ENCODE measurements at places on chromosomes 11 and 22.

DNA sequence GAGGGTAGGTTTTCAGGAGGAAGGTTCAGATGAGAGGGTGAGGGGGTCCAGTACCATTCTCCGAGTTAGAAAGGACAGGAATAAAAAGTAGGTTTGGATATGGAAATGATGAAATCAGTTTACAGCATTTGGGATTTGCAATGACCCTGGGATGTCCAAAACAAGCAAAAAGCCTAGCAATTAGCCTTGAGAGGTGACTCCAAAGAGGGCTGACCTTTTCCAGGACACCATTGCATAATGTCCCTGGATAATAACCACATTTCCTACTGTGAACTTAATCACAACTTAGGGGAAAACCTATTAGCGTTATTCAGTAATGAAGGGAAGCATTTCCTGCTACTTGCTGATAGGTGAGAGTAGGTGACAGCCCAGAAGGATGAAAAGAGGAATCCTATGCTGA lies 101.4 kb upstream of the ARHGAP42 start:
- no peak for DNase-seq

GRCh38 chr22:20946080-20946986 lies 20.7 kb upstream of the AIFM3 start:
- no peak for DNase-seq

- DNase-seq, result peak; percentile 63
Observed at GRCh38 chr22:31046539-31047226, 34.4 kb upstream of the SMTN start.

- no peak for DNase-seq
Observed at GRCh38 chr11:87369888-87370287, 332.2 kb downstream of the TMEM135 start.

GRCh38 chr22:36405671-36406538 lies 18.1 kb upstream of the MYH9 start:
- no peak for DNase-seq

Measured in eye (tissue), 1 donor.